ENCODE measurements at places on chromosomes 3 and 15.

DNA sequence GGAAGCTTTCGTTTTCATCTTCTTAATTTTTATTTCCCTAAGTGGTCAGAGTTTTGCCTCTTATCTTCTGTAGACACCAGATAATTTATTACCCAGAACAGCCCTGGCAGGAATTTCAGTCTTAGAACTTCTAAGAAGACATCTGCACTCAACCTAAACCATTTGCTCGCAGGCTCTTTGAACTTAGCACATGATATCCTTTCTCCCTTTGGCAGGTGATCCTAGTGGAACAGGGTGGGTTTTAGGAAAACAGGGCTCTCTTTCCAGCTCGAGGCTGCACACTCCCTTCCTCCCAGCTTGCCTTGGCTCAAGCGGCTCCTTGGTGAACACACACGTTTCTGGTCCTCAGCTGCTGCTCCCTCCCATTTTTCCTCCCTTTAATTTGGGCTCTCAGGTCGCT, 116.5 kb downstream of the THSD4 start:
- no peak for DNase-seq

DNA sequence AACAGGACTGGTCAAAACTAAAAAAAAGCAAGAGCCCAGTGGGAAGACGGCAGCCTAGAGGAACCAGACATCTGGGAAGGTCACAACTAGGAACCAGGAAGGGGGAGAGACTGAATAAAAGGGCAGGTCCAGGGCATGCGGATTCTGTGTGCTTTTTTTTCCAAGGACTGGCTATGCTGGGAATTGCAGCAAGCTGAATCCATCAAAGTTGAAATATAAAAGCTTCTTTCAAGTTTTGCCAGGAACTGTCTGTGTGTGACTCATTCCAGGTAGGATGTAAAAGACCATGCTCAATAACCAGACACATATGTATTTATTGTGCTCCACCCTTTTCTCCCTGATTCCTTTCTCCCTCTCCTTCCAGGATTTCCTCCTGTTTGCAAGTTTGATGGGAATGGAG, 47.9 kb upstream of the CCDC80 start:
- DNase-seq: peak; percentile 60

GRCh38 chr3:32200992-32201758, 37.3 kb upstream of the CMTM8 start:
- no peak for DNase-seq

DNA sequence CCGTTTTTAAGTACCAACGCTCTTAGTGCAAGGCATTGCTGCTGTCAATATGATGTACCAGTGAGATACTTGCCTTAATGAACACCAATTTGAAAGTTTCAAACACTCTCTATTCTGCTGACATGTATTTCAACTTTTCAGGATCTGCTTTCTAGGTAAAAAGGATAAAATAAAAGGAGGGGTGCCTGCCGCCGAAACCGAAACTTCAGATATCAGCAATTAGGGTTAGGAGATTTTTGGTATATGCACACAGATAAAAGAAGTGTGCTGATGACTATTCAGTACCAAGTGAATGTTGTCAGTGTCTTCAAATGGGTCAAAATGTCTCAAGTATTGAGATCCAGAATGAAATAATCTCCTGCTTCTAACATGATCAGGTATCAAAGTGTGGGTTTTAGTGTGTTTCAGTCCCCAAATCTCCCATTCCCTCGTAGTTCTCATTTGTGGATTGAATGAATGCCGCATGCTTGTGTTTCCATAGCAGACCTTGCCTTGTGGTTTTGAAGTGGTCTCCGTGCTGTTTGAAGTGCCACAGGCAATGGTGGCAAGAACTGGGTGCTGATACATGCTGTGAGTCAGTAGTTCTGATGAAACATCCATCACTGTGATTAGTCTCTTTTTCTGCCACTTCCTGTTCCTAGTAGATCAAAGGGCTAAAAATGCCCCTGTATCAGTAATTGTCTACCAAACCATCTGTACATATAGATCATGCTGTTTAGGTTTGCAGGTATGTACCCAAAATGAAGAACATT, 22.5 kb downstream of the CHST14 start:
- peak; percentile 55 for DNase-seq

- DNase-seq: no peak
These were observed 12.8 kb upstream of the CMC1 start for GRCh38 chr3:28228623-28229022.

DNA sequence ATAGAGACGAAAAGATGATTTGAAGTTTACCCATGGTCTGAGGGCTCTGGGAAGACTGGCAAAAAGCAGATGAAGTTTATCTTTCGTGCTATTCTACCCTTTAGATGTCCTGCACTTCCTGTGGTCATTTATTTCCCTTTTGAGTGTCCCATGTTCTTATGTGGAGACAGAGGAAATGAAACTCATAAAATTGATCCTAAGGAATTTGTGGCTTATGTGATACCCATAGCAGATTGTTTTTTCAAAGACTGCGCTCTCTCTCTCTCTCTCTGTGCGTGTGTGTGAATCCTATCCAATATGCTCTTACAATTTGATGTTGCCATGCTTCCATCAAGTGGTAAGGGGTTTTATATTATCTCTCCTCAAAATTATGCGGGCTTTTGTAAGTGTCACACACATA, 607.5 kb upstream of the DPPA4 start:
- DNase-seq: no peak

GRCh38 chr3:144032531-144033239, 61.1 kb downstream of the DIPK2A start:
- no peak for DNase-seq

GRCh38 chr3:195918176-195918575, 9.8 kb upstream of the TNK2 start:
- DNase-seq: no peak

GRCh38 chr3:103609472-103609871, 1174.7 kb downstream of the ZPLD1 start:
- no peak for DNase-seq

- peak; percentile 40 for DNase-seq
These were observed 203.5 kb downstream of the RSRC1 start for GRCh38 chr3:158313338-158313927.

- DNase-seq: peak; percentile 36
These were observed 141.9 kb upstream of the THBS1 start for GRCh38 chr15:39438799-39439592.

GRCh38 chr15:88300089-88300488, 43.5 kb upstream of the NTRK3 start:
- DNase-seq: no peak

DNA sequence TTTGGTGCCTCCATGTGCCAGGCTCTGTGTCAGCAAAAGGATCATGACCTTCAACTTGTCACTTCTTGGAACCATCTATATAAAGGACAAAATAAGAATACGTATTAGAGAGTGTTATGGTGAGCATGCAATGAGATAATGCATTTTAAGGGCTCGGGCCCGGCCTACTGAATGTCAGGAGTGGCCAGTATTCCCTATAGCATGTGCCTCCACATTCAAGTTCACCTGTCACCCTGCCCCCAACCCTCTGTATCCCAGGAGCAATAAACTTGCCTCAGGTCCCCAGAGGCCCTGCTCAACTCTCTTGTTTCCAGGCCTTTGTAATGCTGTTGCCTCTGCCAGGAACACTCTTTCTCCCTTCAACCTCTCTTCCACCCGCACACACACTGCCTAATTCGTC, 90.2 kb upstream of the SLC6A11 start:
- no peak for DNase-seq

- no peak for DNase-seq
These were observed 25.7 kb downstream of the CEP152 start for GRCh38 chr15:48785195-48785594.

DNA sequence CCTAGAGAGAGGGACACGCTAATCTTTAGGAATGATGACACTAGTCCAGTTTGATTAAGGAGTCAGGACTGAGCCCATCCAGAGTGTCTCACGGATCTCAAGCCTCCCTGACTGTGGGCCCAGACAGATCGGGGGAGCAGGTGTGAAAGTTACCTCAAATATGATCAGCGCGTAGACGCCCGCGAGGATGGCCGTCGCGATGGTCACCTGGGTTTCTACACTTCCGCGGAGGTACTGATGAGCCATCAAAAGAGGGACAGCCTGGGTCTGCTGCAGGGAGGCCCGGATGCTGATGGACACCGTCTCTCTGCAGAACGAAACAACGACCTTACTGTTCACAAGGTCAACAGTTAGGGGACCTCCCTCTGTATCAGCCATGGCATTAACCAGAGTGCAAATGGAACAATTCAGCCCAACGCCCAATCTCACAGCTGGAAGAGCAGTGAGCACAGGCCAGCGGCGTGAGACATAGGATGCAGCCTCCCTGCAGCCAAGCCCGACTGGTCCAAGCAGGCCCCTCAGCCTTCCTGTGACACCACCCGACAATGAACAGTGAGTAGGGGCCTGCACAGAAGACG, 84.4 kb downstream of the OCA2 start:
- DNase-seq: no peak

GRCh38 chr3:121463745-121464144, 82.0 kb downstream of the POLQ start:
- DNase-seq: no peak

- DNase-seq: no peak
These were observed 54.4 kb downstream of the ACAP2 start for GRCh38 chr3:195388380-195388779.

DNA sequence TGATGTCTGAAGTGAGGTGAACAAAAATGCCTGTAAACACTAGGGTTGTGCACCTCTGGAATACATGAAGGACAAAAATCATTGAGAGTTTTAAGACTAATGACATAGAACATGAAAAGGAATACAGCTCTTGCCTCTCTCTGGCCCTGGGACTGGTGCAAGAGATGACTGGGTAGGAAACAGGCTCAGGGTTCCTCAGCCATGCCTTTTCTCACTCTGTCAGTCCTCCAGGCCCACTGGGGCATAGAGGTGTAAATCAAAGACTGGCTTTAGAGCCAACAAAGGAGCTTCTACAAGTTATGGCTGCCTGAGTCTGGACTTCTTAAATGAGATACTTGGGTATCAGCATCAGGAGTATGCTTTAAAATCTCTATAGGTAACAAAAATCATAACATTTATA, 554.7 kb upstream of the KCNMB2 start:
- no peak for DNase-seq

- no peak for DNase-seq
These were observed 160.1 kb downstream of the PDE8A start for GRCh38 chr15:85141726-85142125.

Data from RWPE1 (cell line).